ENCODE measurements at places on chromosomes 7 and 10. TPM values are rescaled to one million over a fixed set of nuclear protein-coding genes. Genes with fewer than 3 reads are reported as not detected.

GRCh38 chr10:43264344-43264964, 2.4 kb downstream of the RASGEF1A start:
- DNase-seq = no peak

- peak; percentile 30 for DNase-seq
Observed at GRCh38 chr10:113666682-113667252, 2.9 kb upstream of the NRAP start.

GRCh38 chr10:131560706-131561355, 249.3 kb upstream of the TCERG1L start:
- no peak for DNase-seq

- no peak for DNase-seq
Observed at GRCh38 chr7:154774303-154774969, 228.5 kb downstream of the PAXIP1 start.

DNA sequence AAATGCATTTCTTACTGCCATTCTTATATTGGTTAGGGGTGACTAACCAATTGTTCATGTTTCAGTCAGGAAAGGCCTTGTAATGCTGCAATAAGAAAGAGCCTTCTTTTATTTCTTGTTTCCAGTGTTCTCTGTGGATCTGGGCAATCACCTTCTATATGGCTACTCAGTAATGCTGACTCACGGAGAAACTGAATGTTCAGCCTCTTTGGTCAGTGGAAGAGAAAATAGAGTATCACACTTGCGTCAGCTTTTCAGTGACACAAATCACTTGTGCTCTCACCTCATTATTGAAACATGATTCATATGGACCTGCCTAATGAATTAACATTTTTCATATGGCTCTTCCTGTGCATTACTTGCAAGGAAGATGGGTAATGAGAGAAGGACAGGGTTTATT, 243.9 kb upstream of the POT1 start:
- DNase-seq = no peak

- no peak for DNase-seq
Observed at GRCh38 chr10:110069502-110069982, 61.8 kb downstream of the ADD3 start.

GRCh38 chr7:125382401-125382800, 452.8 kb upstream of the POT1 start:
- no peak for DNase-seq

DNA sequence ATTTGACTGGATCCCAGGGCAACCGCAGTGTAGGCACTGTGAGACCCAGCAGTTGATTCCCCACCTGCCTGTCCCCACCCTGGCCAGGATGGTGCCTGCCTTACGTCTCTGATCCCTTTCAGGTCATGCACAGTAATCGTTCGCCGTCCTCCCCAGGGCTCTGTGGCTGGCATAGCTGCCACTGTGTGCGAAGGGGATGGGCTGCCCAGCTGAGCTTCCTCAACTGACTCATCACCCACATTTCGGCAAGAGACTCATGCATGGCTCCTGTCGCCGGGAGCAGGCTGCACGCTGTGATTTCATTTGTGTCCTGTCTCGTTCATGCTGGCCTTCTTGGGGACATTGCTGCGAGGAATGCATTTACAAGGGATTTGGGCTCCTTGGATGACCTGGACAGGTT, 252.4 kb downstream of the KLF6 start:
- DNase-seq = no peak

- DNase-seq = peak; percentile 74
Observed at GRCh38 chr10:47340608-47341170, 7.5 kb upstream of the RBP3 start.

DNA sequence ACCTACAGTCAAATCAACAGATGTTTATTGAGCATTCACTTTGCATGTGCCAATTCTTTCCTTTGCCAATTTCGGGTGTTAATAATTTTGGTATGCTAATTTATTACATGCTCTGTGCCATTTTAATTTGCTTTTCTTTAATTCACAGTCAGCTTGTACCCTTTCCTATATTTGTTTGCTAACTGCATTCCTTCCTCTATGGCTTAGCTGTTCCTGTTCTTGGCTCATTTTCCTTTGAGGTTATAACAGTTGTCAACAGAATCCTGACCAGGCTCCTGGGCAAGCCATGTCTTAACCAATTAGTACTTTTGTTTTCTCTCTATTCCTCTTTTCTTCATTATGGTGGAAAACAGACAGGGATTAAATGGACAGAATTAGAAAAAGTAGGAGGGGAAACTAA, 73.6 kb upstream of the RPA3 start:
- no peak for DNase-seq

- DNase-seq = no peak
Observed at GRCh38 chr10:70343312-70343711, 39.1 kb downstream of the LRRC20 start.

GRCh38 chr7:44308596-44309270, 16.7 kb downstream of the CAMK2B start:
- no peak for DNase-seq

DNA sequence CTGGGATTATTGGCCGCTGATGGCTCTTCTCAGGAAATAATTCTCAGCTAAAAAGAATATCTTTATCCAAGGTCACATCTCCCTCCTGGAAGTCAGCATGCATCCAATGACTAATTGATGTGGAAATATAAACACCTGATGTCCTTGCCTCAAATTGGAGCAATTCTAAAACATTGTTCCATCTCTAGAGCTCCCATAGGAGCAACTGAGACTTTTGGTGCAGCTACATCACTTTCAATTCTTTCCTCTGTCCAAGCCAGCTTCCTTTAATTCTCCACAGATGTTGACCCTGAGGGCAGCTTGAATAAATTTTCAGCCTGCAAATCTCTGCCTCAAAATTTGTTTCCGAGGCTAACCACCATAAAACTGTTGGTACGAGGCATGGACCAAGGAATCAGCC, 43.9 kb upstream of the KCND2 start:
- DNase-seq = no peak

GRCh38 chr7:8260871-8261694, 884 bp downstream of the ICA1 start:
- peak; percentile 27 for DNase-seq

- no peak for DNase-seq
Observed at GRCh38 chr10:7403620-7404019, 7.2 kb downstream of the SFMBT2 start.

- DNase-seq = no peak
Observed at GRCh38 chr7:105990141-105990540, 27.1 kb downstream of the CDHR3 start.

GRCh38 chr10:97427571-97428179, 1.7 kb downstream of the PGAM1 start:
- peak; percentile 51 for DNase-seq

UTF1 gene
- total RNA-seq = 0.21 TPM

NUTM2E gene
- total RNA-seq = not detected

CC2D2B gene
- total RNA-seq = not detected

CYCS gene
- 158 TPM for total RNA-seq

AKR1D1 gene
- not detected for total RNA-seq

MRLN gene
- not detected for total RNA-seq

PLEKHS1 gene
- total RNA-seq = not detected

SPDYE6 gene
- total RNA-seq = not detected

PNLIPRP1 gene
- not detected for total RNA-seq

All from activated T-cell treated with anti-CD3 and anti-CD28 coated beads, Interleukin-2, amount 50 U/mL, for 72 hours (primary cell).